Stimulated activated naive CD8-positive, alpha-beta T cell treated with anti-CD3 and anti-CD28 coated beads, Interleukin-15, amount 100 ng/mL, for 72 hours (primary cell): ENCODE measurements at places on chromosomes 7 and 10.

- DNase-seq: no peak
Observed at GRCh38 chr10:8211631-8212030, 157.1 kb downstream of the GATA3 start.

- DNase-seq: no peak
Observed at GRCh38 chr7:23207884-23208283, 26.0 kb downstream of the NUP42 start.

DNA sequence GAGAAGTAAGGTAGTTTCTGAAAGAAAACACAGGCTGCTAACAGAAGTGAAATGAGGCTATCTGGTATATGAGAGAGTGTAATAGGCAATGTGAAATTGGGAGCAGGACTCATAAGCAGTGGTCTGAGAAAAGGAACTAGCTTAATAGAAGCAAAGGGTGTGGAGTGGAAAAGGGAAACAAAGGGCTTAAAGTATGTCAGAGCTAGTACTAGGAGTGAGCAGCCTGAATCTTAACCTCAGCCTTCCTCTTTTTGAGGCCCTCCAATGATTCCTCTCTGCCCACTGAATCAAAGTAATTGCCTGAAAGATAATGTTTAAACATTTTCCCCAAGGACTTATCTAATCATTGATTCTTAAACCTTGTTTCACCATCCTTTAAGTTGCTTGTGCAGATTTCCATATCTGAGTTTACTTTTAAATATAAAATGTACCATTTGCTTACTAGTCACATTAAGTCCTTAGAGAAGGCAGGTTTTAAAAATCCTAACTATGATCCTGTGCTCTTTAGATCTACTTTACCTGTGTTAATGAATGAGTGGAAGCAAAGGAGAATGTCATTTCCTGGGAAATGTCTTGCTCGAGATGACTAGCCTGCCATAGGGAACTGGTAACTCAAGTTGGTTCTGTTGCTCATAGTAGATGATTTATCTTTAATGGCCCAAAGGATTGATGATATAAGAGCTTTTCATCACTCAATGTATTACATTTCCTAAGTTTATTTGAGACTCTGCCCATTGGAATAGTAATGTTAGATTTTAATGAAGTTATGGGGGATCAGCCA lies 155.0 kb downstream of the SKAP2 start:
- no peak for DNase-seq

DNA sequence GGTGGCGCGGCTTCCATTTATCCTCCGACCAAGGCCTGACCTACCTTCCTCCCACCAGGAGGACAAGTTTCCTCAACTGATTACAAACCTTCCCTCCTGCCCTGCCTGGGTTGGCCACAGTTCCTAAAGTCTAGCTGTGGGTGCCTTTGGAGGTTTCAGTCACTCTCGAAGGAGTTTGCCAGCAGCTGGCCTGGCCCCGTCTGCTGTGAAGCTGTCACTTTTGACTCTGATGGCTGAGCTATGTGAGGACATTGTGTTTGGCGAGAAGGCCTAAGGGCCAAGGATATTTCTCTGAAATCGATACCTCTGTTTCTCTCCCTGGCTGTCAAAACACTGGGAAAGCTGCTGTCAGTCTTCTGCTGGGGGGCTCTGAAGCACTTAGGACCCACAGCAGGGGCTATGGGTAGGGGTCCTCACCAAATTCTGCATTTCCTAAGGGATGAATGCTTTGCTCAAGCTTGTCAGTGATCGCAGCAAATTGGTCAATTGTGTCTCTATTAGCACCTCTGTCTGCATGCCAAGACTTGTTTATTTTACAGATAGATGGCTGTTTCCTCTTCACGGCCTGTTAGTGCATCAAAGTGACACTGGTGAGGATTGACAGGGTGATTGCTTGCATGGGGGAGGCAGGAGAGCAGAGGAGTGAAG lies 31.9 kb upstream of the SAMD8 start:
- DNase-seq: no peak

DNA sequence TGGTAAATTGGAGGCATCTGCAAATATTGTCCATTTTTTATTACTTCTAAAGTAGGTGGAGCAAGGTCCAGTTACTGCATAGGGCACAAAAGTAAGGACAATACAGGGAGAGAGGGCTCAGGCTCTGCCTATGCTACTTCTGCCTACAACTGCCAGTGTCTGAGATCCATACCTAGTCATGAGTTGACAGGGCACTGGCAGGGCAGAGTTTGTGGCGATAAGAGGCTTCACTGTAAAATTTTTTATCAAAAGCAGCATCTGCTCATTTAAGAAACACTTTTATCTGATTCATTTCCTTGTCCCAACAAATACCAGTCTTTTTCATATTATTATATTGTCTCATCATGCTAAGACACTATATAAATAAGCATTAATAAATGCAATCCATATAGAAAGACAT lies 178.0 kb downstream of the LRRN3 start:
- no peak for DNase-seq

GRCh38 chr10:6065835-6066234 lies 3.7 kb upstream of the IL2RA start:
- no peak for DNase-seq

DNA sequence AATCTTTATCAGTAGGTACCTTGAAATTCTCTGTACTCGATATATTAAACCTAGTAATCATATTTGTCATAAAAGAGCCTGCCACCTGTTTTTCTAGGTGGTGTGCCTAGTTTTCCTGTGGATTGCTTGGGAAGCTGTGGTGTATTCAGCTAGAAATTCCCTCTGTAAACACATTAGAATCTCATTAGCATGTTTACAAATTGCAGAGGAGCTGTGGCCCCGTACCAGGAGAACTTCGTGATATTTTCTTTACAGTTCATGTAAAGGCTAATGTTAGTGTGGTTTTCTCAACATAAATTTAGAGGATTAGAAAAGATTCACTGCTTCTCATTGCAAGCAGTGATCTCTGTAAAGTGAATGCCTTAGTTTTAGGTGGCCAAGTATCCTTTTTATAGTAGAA lies 144.7 kb downstream of the CCSER2 start:
- no peak for DNase-seq

DNA sequence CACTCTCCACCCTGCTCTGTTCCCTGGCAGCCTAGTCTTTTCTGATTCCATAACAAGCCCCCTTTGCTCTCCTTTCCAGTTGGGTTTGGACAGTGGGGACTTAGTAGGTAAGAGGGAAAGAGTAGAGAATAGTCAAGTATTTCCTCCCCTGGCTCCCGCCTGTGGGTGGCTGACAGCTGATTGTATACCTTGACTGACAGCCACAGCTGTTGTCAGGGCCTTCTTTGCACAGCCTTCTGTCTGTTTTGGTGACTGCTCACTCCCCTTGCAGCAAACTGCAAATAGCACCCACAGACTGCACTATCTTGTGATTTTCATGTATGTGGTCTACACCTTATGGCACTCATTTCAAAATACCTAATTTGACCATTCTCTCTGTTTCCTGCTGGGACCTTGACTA lies 486.3 kb downstream of the ACTR3B start:
- DNase-seq: no peak

DNA sequence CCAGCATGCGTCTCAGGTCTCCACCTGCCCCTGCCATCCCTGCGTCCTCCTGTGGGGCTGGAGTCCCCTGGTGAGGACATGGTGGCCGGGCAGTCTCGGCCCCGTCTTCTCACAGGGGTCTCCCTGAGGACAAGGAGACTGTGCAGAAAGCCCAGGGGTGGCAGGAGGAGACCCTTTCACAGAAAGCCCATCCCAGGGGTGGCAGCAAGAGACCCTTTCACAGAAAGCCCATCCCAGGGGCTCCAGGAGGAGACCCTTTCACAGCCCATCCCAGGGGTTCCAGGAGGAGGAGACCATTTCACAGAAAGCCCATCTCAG lies 14.8 kb upstream of the CHST12 start:
- DNase-seq: no peak

GRCh38 chr10:122362621-122363020 lies 11.9 kb upstream of the PLEKHA1 start:
- no peak for DNase-seq
